Stimulated activated CD8-positive, alpha-beta memory T cell treated with anti-CD3 and anti-CD28 coated beads, Interleukin-7, amount 100 ng/mL, for 1 hour (primary cell): ENCODE measurements at places on chromosomes 11 and 22.

GRCh38 chr11:41786087-41786486, 326.6 kb upstream of the LRRC4C start:
- DNase-seq: no peak

GRCh38 chr22:50444663-50445062, 30.2 kb downstream of the SBF1 start:
- no peak for DNase-seq

GRCh38 chr11:67309661-67310061, 6.3 kb downstream of the SSH3 start:
- no peak for DNase-seq

GRCh38 chr11:77141475-77141874, 13.4 kb downstream of the MYO7A start:
- DNase-seq: no peak

DNA sequence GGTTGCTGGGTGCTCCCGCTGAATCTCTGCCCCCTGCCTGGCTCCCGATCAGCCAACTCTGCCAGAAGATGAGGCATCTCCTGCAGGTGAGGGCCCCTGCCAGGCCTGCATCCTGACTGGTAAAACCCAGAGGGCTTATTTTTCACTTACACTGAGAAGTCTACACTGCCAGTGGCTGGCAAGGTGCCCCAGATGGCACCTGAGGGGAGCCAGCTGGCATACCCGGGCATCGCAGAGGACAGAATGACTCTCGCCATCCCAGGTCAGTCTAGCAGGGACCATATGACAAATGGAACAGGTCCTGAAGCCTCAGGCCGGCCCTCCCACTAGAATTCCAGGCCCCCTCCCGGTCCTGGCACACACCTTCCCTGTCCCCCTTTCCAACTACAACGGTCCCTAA, 30.9 kb downstream of the MACROD1 start:
- DNase-seq: no peak

- DNase-seq: no peak
Observed at GRCh38 chr11:37104380-37104779, 506.3 kb upstream of the RAG2 start.

DNA sequence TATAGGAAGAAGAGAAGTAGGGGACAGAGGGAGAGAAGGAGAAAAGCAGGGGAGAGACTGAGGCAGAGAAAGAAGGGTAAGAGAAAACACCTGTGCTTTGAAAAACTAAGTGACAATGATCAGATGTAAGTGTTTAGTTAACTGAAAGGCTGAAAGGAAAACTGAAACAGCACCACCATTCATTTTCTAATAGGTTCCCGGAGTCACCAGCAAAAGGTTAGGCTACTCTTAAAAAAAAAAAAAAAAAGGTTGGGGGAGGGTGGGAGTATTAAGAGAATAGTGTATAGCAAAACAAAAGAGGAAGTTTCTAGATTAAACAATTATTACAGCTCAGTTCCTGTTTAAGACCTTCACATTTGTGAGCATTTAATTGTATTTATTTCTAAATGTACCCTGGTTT, 113.8 kb downstream of the CADM1 start:
- no peak for DNase-seq

DNA sequence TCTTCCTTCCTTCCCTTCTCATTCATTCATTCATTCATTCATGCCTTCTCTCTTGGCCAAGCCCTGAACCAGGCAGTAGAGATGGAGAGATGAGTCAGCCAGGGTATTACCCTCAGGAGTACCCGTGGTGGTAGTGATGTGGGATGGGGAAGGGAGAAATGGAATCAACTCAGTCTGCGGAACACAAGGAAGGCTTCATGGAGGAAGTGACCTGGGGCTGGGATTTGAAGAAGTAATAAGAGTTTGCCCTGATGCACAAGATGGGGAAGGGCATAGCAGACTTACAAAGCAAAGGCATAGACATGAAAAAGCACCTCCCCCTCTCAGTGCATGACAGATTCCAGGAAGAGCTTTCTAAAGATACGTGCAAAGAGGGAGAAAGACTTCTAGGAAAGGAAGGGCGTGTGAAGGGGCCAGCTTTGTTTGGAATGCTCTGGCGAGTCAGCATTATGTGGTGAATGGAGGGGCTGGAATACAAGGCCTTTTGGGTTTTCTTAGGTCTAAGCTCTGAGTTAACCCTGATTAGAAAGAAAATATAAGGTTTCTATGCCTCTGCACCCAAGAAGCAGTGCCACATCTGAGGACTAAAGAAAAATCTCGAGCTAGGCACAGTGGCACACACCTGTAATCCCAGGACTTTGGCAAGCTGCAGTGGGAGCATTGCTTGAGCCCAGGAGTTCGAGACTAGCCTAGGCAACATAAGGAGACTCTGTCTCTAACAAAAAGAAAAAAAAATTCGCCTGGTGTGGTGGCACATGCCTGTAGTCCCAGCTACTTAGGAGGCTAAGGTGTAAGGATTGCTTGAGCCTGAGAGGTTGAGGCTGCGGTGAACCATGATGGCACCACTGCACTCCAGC, 36.4 kb upstream of the ACER3 start:
- no peak for DNase-seq

DNA sequence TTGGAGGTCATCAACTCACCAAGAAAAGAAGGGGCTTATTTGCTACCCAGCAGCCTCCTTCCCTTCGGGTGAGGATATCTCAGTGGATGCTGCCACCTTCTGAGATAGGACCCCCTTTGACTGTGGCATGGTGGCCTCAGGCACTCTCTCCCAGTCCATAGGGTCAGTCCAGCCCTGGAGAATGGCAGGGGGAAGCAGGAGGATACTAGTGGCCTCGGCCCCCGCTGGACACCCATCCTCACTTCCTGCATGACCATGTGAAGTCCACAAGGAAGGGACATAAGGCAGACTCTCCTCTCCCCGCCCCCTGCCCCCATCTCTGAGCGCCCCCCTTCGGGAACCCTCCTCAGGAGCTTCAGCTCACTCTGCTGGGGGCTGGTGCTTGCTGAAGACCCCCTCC, 24.4 kb downstream of the TPBGL start:
- no peak for DNase-seq

DNA sequence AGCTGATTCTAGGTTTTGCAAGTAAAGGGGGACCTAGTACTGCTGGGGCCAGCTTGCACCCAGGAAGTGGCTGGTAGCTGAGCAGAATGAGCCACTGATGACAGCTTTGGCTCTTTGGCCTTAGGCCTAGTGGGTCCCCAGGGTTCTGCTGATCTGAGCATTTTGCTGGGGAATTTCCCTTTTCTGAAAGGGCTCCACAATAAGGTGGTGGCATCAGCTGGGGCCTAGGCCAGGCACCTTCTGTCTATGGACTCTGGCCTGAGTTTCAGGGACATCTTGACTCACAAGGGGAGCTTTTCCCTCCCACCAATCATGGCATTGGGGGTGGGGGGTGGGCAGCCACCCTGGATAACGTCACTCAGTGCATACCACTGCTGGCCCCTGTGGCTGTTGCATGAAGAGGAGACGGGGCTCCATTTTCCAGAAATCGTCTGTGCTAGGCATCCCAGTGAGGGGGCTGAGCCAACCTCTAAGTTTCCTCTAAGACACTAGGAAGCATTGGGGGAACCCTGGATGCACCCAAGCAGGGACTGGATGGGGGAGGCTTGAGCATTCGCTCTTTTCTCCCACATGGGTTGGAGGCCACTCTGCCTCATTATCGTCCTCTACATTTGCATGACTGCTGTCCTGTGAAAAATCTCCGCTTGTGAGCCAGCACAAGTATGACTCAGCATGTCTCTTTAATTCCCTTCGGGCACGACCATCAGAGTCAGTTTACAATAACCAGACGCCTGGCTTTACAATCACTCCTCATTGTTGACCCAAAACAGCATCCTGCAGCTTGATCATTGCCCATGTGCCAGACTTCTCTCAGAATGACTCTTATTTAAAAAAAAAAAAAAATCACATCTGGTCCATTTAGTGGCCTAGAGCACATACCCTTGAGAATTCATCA, 145.0 kb upstream of the THY1 start:
- DNase-seq: no peak

DNA sequence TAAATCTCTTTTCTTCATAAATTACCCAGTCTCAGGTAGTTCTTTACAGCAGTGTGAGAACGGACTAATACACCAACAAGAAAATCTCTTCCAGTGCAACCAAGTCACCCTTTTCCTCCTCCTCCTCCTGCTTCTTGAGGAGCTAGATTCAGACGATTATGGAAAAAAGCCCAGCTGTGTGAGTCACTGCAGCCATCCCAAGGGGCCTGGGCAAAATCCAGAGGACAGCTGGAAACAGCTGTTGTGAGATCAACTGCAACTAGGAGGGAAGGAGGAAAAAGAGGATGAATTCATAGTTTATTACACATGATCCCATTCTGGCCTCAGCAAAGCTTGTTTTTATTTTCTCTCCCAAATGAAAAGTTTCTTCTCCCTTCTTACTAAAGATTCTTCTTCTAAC, 32.9 kb downstream of the RBFOX2 start:
- DNase-seq: no peak

GRCh38 chr11:34957206-34957605, 40.8 kb downstream of the PDHX start:
- DNase-seq: no peak

DNA sequence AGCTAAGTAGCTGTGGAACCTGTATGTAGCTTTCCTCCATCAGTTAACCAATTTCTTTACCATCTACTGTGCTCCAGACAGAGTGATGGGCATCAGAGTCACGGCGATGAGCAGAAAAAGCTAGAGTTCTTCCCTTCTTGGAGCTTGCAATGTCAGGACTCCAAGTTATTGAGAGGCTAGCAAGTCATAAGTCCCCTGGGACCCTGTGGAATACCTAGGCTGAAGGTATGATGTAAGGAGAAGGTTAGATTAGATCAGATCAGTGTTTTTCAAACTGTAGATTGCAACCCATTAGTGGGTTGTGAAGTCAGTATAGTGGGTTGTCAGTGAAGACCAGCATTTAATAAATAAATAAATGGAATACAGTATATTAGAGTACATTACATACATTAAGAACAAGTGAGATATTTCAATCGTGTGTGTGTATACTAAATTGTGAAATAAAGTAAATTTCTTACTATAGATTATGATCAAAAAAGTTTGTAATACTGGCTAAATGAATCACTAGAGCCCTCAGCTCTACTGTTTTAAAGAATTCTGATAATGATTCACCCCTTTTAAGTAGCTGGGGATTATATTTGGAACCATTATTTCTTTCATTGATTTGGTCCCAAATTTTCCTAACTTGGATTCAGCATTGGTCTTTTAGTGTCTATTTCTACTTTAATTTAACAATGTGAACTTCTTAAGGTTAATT, 52.3 kb downstream of the RASSF10 start:
- no peak for DNase-seq
